ENCODE measurements at places on chromosomes 13 and 19.

GRCh38 chr19:30112666-30113065, 170.6 kb downstream of the URI1 start:
- DNase-seq = no peak

- peak; percentile 51 for DNase-seq
Observed at GRCh38 chr19:14381689-14382474, 638 bp downstream of the ADGRE5 start.

GRCh38 chr19:49116544-49116943, 2.4 kb downstream of the LIN7B start:
- DNase-seq = no peak

GRCh38 chr13:100652510-100652909, 22.1 kb downstream of the TMTC4 start:
- DNase-seq = no peak

DNA sequence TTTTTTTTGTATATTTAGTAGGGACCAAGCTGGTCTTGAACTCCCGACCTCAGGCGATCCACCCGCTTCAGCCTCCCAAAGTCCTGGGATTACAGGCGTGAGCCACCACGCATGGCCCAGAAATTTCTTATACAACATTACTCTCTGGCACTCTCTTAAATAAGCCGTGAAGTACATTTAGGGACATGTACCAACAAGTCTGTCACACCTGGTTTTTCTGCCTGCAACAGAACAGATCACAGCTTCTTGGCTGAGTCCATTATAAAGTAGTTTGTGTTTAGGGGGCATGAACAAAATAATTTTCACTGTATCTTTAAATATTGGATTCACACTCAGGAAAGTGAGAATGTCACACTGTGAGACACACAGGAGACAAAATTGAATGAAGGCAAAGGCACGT, 1567.3 kb downstream of the SLITRK5 start:
- no peak for DNase-seq

Data from activated CD8-positive, alpha-beta memory T cell treated with anti-CD3 and anti-CD28 coated beads for 1 hour (primary cell).